T-helper 17 cell (primary cell): ENCODE measurements at places on chromosomes 2 and 18.

GRCh38 chr2:187566266-187566665 is 12.0 kb upstream of the TFPI start:
- no peak for DNase-seq

DNA sequence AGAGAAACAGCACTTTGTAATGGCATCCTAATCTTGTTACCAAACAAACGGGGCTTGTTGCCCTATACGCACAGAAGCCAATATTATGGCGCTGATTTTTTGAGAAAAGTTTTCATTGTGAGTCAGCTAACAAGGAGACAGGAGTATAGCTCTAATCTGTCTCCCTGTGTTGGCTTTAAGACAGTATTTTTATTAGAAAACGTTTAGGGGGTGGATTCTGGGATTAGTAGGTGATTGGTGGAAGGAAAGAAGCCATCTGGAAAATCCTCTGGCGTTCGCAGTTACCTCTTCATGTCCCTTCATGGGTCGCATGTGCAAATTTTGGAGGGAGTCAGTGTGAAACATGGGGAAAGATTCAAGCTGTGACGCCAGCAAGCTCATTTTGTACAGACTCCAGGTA is 698 bp upstream of the TMEM237 start:
- DNase-seq = no peak

DNA sequence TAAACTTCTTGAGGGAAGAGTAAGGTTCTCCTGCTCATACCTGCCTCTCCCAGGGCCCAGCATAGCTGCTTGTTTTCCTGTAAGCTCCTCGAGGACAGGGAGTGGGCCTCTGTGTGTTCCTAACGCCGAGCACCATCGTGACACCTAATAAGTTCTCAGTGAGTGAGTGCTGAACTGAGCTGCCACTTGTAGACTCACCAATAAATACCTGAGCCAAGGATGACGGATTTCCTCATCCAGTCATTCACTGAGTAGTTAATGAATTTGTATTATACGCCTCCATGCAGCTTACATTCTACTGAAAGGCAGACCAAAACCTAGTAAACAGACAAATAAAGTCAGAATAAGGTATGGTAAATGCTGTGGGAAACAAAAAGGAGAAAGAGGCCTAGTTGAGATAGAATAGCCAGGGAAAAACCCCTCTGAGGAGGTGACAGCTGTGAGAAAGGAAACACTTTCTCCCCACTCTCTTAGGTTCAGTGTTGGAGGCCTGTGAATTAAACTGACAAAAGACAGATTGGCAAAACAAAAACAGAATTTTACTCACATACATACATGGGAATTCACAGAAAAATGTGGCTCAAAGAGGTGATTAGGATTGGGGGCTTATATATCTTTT is 138.6 kb downstream of the B3GNT2 start:
- no peak for DNase-seq

- DNase-seq = no peak
These were observed 4.0 kb downstream of the FLACC1 start for GRCh38 chr2:201353116-201353515.

DNA sequence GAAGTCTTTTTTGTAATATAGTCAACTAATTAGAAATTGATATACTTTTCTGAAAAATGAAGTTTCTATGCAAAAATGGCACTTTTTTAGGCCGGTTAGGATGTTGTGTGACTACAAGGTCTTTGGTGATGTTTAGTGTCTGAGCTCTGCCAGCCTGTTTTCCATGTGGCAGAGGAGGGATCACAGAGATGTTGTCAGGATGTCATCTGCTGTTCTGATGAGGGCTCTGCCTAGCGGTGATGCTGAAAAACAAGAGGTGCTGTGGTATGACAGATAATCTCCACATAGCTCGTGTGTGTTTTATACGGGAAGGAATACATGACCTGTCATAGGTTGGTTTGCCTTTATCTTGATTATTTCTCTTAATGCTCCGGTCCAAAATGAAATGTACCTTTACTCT is 12.0 kb upstream of the IAH1 start:
- DNase-seq = no peak

DNA sequence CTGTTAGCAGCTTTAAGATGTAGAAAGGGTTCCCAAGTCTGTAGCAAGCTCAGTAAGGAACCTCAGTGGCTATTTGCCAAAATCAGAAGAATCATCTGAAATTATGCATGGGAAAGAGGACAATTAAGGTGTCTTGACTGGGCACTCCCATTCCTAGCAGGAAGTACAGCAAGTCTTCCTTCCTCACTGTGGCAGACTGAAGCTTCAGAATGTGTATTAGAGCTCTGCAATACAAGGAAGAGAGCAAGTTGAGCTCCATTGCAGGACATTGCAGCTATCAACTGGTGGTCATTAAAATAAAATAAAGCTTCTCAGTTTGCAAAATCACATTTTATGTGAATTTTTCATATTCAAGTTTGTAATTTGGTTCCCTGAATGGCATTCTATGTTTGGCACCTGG is 200.5 kb upstream of the CHAC2 start:
- no peak for DNase-seq

- no peak for DNase-seq
These were observed 61.2 kb downstream of the RND3 start for GRCh38 chr2:150426315-150426714.

DNA sequence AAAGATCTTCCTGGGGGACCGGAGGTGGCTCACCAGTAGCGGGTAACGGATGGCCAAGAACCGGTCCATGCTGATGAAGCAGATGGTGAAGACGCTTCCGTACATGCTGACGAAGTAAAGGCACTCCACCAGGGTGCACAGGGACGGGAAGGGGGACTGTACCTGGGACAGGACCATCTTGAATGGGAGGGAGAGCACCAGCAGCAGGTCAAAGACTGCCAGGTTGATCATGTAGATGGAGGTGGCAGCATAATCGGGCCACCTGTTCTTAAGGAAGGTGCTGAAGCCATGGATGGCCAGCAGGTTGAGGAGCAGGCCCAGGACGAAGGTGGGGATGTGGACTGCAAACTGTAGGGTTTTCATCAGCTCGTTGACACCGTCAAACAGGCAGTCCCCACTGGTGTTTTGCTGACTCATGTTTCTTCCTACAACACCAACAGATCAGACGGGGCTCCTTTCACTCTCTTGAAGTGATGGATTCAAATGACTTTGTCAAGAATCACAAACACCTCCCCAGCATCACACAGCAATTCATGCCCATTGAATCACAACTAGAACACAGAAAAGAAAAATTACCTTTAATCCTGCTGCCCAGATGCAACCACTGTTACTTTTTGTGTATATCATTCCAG is 14.4 kb downstream of the GPR55 start:
- no peak for DNase-seq

DNA sequence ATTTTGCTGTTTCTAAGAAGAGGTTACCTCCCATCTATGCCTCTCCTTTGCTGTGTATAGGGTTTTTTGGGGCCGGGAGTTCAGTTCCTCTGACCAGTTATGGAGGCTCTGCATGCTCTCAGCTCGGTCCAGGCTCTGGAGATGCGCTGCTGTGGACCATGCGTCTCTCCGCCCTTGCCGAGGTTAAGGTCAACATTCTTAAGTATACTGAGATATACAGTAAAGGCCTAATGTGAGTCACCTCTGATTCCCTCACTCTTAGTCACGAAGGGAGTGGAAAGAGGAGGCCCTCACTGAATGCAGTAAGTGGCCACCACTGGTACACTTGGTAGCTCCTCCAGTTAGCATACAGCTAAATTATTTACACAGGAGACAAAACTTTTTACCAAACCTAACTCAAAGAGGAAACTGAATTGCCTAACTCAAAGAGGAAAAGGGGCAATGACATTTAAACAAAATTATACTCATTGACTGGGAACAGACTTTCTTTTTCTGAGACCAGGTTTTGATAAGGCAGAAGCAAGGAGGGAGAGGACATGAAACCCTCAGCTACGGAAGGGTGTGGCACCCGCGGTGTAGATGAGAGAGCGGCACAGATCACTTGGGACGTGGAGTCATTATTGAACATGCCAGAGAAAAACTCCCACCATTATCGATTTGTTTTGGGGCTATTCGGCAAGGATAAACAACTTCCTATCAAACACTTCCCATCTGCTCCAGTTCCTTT is 98.7 kb downstream of the COPS8 start:
- DNase-seq = no peak

GRCh38 chr18:49137093-49137492 is 186.3 kb upstream of the SMAD7 start:
- DNase-seq = no peak
